NCI-H1417 (cell line): ENCODE measurements at places on chromosomes 5 and 9.

- DNase-seq: no peak
These were observed 4.3 kb downstream of the AQP3 start for GRCh38 chr9:33443047-33443446.

DNA sequence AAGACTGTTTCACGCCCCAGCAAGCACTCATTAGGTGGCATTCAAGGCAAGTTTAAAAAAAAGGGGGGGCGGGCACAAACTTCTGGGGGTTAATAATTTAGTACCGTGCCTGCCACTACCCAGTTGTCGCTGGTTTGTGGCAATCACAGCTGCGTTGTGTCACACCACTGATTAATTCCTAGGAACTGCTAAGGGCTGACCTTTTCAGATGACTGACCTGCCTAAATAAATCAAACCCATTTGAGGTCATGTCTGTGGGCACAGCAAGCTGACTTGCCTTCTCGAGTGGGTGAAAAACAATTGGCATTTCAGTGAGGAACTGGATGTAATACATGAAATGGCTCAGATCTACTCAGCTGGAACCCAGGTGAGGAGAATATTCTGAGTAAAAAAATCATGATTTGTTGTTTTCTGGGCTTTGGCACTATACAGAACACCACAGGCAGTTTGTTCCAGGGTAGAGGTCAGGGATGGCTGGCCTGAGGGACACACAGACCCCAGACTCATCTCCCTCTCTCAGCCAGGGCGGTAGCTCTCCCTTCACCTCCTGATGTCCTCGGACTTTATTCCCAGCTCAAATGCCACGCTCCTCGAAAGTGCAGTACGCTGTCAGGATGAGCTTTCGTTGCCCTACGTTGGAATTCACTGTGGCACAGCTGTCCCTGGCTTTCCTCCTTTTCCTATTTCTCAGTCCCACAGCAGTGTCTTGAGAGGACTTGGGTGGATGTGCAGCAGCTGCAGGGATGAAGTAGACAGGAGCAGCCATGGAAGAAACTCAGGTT, 15.5 kb upstream of the MGAT1 start:
- no peak for DNase-seq

DNA sequence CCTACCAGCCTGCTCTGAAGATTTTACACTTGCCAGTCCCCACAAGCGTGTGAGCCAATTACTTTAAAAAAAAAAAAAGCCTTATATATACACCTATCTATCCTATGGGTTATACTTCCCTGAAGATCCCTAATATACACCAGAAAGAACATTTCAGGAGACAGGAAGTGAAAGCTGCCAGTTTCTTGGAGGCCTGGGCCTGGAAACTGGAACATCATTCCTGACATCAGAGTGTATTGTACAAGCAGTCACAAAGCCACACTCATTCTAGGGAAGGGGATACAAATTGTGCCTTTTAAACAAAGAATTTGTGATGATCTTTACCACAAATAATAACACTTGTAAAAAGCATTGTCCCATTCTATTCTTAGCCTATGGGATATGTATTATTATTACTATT, 98.3 kb upstream of the FBN2 start:
- no peak for DNase-seq

DNA sequence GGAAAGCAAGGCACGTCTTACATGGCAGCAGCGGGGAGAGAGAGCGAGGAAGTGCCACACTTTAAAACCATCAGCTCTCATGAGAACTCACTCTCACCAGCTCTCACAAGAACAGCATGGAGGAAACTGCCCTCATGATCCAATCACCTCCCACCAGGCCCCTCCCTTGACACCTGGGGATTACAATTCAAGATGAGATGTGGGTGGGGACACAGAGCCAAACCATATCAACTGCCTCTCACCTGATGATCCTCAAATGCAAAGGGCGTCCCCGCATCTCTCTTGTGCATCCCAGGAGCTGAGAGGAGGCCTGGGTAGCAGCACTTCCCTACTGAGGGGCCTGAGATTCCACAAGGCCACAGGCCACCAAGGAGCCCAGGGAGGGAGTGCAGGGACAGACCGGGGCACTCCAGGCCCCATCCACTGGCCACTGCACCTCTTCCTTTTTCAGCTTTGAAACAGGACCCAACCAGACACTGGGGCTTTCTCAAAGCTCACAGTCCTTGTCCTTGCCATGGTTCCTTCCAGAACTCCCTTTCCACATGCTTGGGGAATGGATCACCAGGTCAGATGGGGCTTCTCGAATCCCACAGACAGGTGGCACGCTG, 54.5 kb upstream of the IL17B start:
- DNase-seq: no peak

- peak; percentile 52 for DNase-seq
These were observed 70.7 kb upstream of the GNE start for GRCh38 chr9:36328798-36329411.

GRCh38 chr9:73515216-73515615, 363.6 kb downstream of the ANXA1 start:
- peak; percentile 40 for DNase-seq

DNA sequence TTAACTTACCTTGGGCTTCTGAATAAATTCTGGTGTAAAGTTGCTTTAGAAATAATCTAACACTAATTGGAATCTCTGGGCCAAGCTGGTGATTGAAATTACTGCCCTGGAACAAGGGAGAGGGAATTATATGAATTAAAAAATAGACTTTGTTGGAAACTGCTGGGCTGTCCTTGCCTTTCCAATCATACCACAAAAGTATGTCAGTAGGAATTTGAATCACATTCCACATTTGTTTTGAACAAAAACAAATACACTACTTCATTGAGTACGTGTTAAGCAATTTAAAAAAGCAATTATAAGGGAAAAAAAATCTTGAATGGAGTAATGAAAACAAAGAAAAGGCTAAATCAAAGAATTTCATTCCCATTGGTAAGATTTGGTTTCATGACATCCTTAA, 102.5 kb upstream of the SREK1 start:
- no peak for DNase-seq

- DNase-seq: no peak
These were observed 395.8 kb upstream of the ADAMTSL1 start for GRCh38 chr9:18077941-18078678.

- no peak for DNase-seq
These were observed 66.8 kb downstream of the GOLPH3 start for GRCh38 chr5:32107291-32107690.

- peak; percentile 73 for DNase-seq
These were observed 106.2 kb downstream of the KLHL3 start for GRCh38 chr5:137629646-137630045.

GRCh38 chr9:26375448-26375847, 517.2 kb downstream of the CAAP1 start:
- DNase-seq: no peak

DNA sequence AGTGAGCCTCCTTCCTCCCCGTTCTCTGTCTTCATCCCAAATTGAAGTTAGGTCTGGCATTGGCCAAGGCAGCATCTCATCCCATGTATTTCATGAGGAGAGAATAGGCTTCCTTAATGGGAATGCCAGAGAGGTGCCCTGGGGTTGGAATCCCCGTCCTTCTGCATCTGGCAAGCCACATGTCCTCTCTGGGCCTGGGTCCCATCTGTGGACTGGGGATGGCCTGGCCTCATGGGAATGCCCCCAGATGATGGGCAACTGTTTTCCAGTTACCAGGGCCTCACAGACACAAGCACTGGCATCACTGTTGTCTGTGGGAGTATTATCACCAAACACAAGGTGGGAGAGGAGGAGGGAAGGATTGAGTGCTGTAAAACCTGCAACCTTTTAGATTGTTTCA, 153.9 kb downstream of the FSTL4 start:
- DNase-seq: no peak

DNA sequence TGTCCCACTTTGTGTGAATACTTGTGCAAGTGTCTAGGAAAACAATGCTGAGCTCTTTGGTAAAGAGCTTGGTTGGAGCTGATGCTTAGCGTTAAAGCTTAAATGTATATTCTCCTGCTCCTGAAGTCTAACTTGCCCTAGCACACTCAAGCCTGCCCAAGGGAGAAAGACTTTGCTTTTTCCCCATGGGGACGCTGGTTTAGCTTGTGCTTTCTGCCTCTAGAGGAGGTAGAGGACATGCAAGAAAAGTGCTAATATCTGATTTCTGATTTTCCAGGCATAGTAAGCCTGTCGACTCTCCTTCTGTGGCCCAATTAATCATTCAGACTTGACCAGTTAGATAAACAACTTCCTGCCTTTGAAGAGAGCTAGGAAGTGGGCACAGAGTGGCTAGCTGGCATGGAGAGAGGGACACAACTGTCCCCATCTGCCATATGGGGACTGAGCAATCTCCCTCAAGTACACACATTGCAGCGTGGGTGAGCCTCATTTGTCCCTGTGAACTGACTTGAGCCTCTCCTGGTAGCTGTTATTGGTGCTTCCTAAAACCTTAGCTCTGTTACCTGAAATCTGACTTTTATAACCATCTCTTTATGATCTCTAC, 348.4 kb downstream of the BRINP1 start:
- DNase-seq: no peak

GRCh38 chr9:78490231-78490630, 193.3 kb downstream of the PSAT1 start:
- DNase-seq: no peak

DNA sequence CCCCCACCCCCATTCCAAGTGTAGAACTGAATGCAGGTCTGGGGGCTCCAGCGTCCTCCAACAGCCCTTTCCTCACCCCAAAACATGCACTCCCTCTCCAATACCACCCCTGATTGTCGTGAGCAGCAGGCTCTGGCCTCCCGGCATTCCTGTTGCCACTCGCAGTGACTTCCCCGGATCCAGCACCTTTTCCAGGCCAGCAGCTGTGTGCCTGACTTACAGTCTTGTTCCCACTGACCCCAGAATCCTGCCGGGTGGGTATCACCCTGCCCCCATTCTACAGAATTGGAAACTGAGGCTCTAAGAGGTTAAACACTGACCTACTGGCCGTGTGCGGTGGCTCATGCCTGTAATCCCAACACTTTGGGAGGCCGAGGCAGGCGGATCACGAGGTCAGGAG, 127.2 kb downstream of the OLFM1 start:
- DNase-seq: no peak

DNA sequence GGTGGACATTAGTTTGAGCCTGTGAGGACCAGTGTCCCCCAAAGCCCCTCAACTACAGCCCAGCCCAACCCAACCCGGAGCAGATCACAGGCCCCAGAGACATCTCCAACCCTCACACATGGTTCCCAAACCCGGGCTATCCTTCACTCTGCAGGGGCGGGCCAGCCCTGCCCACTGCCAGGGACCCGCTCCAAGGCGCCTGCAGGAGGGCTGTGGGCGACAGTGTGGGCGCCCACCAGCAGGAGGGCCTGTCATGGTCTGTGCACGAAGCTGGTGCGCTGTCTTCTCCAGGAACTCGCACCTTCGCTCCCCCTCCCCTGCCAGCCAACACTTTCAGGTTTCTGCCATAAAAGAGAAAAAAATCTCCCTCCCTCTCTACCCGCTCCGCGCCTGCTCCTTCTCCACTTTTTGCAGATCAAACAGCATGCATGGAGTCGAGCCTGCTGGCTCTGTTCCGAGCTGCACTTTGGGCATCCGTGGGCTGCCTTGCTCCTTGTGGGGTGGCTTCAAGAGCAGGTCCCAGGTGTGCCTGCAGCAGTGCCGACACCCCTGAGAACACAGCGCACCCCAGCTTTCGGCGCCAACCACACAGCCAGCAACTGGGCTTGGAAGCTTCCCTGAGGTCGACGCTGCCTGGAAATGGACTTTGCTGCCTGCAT, 133.7 kb upstream of the PPP1R26 start:
- no peak for DNase-seq

- no peak for DNase-seq
These were observed 279.0 kb downstream of the MLLT3 start for GRCh38 chr9:20343325-20343724.

DNA sequence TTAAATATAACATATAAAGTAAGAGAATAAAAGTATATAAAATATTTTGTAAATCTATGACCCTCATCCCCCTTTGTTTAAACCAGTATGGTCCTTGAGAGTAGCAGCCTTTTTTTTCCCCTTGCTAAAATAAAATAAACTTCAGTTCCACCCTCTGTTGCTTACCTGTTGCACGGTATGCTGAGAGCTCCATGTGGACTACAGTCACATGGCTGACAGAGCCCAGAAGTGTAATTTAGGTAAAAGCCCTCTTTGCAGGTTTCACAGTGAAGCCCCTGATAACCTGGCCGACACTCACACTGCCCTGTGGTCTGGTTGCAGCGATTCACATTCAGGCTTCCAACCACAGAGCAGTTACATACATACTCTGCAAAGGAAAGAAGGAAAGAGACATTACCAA, 55.1 kb downstream of the MEGF9 start:
- DNase-seq: no peak

- DNase-seq: no peak
These were observed 233.3 kb upstream of the TRIM32 start for GRCh38 chr9:116453785-116454184.

DNA sequence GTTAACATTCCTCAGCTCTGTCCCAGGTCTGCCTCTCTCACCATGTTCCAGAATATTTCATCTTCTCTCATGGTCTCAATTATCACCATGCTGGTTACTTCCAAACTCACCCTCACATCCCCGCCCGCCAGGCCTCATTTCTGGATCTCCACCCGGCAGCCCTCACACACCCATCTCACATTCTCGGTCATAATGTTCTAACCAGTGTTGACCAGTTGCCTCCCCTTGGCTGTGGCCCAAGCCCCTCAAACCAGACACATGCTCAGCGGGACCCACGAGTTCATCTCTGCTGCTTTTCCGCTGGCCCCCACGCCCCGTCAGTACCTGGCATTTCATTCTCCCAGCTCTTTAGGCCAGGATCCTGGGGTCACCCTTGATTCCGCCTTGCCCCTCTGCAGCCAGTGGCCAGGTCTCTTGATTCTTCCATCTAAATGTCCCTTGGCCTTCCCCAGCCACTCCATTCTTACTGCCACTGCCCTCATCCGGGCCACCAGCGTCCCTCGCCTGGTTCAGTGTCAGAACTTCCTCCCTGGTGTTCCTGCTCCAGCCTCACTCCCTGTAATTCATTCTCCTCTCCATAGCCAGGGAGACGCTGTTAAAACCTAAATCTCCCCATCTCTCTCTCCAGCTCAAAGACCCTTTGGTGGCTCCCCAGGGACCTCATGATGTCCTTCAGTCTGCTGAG, 141.7 kb downstream of the MVB12B start:
- no peak for DNase-seq

DNA sequence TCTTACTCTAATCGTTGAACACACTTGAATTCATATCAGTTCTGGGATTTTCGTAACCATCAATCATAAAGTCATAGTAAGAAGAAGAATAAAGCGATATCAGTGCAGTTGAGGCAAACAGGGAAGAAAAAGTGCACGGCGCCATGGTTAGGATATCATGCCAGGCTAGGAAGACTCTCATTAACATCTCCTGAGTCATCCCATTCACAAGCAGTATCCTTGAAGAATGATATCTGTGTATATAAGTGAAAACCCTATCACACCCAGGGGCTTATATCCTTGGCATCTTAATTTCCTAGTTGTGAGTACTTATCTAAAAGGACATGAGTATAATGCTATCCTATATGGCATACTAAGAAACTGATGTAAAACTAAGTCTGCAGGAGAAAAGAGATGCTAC, 38.6 kb downstream of the NFIB start:
- DNase-seq: no peak

- DNase-seq: no peak
These were observed 137.8 kb downstream of the CEMIP2 start for GRCh38 chr9:71630377-71630995.

GRCh38 chr5:139634028-139634325, 14.2 kb upstream of the CXXC5 start:
- no peak for DNase-seq
